ENCODE measurements at places on chromosomes 13 and 19.

DNA sequence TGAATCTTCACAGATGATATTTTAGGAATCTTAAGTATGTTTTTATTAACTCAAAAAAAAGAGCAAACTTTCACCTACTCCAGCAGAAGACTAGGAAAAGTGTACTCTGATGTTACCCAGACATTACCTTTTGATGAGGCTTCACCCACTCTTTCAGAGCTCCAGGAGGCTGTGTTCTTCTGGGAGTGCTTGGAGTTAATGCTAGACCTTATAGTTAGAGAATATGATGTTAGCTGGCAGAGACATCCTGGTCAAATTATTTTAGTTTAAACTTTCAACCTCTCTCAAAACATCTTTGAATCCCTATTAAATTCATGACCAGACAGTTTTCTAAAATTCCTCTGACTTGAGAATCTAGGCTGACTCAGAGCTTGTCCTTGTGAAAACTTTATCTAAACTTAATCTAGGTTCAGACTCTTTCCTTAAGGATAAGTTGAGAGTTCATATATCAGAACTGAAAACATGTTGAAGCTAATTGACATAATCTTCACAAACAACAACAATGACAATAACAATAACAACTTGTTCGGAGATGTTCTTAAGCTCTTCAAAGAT, 82.8 kb downstream of the ITGBL1 start:
- DNase-seq, result no peak

GRCh38 chr19:16417660-16418596, 53.8 kb downstream of the EPS15L1 start:
- DNase-seq, result peak; percentile 82

- DNase-seq, result no peak
These were observed 363.6 kb upstream of the NBEA start for GRCh38 chr13:34578471-34578870.

GRCh38 chr19:12757544-12758274, 6.1 kb downstream of the BEST2 start:
- DNase-seq, result peak; percentile 67

GRCh38 chr13:20696073-20696472, 7.4 kb upstream of the IL17D start:
- no peak for DNase-seq
